GM04503 (cell line): ENCODE measurements at places on chromosomes 5 and 9.

DNA sequence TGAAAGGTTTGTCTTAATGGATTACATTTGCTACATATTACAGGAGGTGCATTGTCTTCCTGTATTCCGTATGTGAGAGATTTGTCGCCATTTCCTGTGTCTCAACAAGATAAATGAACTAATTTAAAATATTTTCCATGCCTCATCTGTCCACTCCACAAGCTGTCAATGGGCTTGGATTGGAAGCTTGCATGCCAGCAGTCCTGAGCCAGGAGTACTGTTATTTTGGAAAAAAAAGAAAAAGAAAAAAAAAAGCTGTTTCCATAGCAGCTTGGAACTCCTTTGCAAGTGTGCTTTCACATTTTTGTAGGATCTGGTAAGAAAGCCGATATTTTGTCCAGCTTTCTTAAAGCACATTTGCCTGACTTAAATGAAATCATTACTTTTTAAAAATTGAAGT lies 330.8 kb downstream of the KDM4C start:
- no peak for DNase-seq

- no peak for DNase-seq
Measured at GRCh38 chr9:6739218-6739617, 18.6 kb upstream of the KDM4C start.

DNA sequence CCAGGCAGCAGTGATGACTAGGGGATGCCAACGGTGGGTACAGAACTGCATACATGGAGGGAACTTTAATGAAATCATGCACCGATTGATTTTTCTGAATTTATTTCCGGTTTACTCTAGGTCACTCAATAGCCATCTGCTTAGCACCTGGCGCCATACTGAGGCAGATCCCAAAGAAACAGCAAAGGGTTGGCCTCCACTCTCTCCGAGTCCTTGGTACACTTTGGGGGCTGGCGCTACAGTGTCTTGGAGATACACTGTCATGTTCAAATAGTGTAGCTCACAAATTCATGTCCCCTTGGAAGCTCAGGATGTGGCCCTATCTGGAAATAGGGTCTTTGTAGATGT lies 116.3 kb downstream of the BOD1 start:
- no peak for DNase-seq

DNA sequence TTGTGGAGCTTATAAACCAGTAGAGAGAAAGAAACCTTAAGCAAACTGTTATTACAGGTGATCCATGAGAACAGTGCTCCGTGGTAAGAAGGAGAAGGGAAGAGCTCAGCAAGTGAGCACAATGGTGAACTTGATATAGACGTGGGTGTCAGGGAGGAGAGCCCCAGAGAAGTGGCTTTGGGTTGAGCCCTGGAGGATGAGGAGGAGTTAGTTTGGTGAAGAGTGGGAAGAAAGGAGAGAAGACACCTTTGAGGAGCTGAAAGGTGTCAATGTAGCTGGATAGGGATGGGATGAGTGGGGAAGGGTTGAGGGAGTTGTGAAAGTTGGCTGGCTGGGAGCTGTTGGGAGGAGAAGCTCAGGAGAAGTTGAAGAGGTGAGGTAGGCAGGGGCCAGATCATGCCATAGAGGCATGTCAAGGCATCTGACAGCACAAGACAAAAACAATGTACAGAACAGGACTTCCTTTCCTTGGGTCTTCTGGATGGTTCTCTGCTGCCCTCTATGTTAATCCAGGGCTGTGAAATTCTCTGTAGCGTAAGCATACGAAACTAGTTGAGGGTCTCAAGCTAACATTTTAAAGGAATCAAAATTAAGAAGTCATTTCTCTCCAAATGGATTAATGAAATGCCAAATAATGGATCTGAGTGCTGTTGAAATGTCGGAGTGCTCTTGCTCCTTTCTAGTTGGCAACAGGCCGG lies 501.9 kb downstream of the KDM4C start:
- no peak for DNase-seq

DNA sequence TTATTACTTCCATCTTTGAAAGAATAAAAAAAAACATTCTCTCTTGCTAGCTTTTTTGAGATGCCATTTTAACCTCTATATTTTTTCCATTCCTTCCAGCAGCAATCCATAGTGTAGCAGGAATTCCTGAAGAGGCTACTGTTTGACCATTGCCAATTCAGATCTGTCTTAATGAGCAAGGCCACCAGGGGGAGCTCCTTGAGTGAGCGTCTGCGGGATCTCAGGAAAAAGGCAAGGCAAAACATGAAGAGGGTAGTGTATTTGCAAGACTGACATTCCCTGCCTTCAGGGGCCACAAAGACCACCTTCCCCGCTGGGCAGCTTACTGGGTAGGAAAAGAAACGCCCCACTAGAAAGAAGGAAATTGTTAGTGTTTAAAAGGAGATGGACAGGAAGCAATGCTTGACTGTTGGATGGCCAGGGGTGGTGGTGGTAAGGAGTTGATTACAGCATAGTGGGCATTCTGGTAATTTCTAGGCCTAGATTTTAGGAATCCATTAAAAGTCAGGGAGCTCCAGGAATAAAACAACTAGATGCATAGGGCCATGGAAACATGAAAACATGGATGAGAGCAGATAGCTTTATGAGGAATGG lies 206.6 kb upstream of the HAPLN1 start:
- DNase-seq: no peak

DNA sequence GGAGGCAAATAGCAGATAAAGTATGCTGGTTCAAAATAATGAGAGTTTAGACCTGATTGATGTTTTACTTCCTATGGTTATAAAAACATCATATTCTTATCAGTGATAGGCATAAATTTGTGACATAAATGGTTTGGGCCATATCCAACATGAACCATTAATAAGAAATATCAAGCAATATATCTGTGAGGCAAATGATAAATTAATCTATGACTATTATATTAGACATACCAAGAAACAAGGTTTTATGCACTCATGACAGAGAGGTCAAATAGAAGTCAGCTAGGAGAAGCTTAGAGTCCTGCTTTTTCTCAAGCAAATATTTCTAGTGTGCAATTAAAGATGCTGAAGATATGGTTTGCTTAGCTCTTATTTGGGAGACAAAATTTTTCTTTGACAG lies 10.4 kb downstream of the SMIM3 start:
- no peak for DNase-seq

DNA sequence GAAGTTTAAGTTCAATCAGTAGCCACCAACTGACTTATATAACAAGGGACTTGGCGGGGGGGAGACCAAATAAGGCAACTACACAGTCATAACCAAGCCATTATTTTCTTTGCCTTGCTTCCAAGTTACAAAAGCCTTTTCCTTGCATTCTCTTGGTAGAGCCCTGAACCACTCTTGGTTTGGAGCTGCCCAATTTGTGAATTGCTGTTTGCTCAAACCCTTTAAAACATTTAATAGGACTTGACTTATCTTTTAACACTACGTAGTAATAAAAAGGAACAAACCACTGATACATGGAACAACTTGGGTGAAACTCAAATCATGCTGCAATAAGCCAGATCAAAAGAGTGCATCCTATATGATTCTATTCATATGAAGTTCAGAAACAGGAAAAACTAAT lies 31.7 kb upstream of the MSH3 start:
- DNase-seq: no peak

DNA sequence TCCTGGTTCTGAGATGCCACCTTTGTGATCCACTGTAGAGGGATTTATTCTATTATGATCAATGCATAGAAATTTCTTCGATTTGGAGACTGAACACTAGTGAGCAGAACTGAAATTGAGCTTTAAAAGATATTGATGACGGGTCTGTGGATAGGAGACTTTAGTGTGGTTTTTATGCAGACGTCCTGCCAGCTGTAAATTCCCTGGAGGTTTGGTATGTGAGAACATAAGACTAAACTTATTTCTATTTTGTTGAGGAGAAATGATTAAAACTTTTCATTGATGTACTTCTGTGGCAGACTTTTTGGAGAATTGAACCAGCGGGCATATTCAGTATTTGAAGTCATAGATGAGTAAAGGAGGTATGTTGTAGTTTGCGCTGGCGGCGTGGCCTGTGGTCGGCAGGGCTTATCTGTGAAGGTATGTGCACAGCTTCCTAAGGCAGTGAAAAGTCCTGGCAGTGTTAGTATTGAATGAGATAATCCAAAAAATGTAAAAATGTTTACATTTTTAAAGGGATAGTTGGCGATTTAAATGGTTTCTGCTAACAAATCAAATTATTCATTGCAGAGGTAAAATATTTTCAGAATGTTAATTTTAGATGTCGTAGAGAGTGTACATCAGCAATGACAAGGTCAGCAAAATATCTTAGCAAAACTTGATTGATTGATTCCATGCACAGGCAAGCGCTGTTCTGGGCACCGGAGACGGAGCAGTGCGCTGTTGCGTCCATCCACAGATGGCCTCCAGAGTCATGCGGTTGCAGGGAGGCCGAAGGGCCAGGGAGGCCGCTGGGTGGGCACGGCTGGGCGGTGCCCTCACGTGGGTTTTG lies 20.4 kb downstream of the TENT4A start:
- no peak for DNase-seq

- peak; percentile 8 for DNase-seq
Measured at GRCh38 chr5:14342306-14342705, 199.2 kb downstream of the TRIO start.

DNA sequence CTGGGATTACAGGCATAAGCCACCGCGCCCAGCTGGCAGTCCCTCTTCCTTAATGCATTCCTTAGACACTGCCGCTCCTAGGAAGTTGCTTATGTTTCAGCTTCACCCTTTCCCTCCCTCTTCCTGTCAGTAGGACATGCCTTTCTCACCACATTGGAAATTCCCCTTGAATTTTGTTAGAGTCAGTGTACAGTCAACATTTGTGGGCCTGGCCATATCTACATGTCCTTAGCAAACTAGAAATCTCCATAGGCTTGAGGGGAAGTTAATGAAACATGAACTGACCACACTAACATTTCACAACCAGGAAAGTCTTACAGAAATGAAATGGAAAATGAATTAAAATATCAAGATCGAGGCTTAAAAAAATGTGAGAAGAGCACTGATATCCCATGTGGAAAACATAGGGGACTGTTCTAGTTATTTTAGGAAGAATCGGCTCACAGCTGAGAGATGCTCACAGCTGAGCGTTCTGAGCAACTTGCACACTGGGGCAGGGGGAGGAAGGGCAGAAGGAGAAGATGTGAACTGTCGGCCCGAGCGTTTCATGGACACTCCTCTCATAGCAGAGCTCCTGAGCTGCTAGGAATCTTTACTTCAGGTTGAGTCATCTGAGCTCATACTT lies 21.1 kb upstream of the LVRN start:
- DNase-seq: peak; percentile 93

DNA sequence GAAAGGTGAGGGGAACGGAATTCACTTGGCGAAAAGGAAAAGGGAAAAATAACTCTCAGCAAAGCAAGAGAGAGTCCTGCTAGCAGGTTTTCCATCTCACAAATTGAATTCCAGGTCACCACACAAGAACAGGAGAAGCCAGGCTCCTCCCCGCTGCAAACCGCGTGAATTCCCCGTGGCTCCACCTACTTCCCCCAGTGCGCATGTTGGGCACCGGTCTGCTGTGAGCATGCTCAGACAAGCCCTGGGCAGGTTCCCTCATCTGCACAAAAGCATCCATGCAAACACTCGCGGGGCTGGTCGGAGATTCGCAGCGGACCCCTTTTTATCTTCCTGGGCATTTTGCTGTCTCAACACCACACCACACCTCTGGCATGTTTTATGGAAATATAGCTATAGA lies 58.5 kb upstream of the S1PR3 start:
- no peak for DNase-seq
